NCI-H187 treated with DMSO at 0.1 percent for 48 hours (cell line): ENCODE measurements at places on chromosomes 2 and 18.

- DNase-seq: no peak
Measured at GRCh38 chr2:158131919-158132566, 30.4 kb downstream of the UPP2 start.

GRCh38 chr2:142946941-142947340 is 69.5 kb downstream of the KYNU start:
- no peak for DNase-seq

GRCh38 chr2:144553379-144553778 is 33.5 kb upstream of the ZEB2 start:
- DNase-seq: no peak

DNA sequence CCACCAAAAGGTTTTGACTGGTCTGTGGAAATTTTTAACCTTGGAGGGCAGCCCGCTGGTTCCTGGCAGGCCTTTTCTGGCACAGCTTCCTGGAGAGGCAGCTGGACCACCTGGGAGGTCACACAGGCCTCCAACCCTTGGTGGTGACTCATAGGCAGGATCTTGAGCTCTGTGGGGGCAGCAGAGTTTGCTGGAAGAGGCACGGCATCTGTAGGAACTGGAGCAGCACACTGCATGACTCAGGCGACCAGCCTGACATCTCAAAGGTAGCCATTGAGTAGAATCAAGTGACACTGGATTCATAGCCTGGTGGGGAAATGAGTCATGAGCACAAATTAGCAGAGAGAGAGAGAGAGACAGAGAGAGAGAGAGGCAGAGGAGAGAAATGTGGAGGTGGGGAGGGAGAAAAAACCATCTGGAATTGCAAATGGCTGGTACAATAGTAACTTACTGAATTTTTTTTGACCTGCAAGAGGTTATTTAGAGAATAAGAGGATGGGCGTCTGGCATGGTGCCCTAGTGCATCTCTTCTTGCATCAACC is 57.4 kb downstream of the TRPM8 start:
- no peak for DNase-seq

GRCh38 chr18:8962192-8962779 is 140.2 kb upstream of the NDUFV2 start:
- no peak for DNase-seq

GRCh38 chr2:137420744-137421143 is 543.5 kb upstream of the HNMT start:
- no peak for DNase-seq

GRCh38 chr2:147485210-147485851 is 359.5 kb upstream of the ACVR2A start:
- DNase-seq: no peak

DNA sequence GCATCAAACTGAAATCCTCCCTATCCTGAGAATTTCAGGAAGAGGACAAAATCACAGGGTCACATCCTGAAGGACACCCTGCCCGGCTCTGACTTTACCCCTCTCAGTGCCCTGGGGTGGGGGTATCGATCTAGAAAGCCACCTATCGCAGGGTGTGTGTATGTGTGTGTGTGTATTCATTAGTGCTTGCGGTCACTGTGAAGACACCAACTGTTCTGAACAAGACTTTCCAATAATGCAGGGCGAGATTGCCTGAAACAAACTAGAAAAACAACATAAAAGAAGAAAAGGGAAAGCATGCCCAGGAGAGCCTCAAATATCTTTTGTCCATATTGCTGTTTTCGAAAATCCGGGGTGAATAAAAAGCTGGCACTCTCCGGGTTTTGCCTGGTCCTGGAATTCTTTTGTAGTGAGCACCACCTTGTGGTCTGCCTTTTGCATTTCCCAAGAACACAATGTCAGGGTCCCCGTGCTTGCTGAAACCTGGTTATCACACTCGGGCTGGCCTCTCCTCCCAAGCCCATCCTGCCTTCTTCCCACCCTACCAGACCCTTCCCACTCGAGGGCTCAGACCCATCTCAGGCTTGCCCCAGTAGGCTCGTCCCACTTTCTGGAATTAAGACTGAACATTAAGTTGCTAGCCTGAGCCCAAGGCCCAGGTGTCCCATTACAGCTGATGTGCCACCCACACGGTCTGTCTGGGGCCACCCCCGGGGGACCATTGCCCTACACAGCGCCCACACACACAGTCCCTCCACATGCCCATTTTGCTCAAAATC is 25.0 kb upstream of the COPS8 start:
- peak; percentile 7 for DNase-seq

- DNase-seq: no peak
Measured at GRCh38 chr18:24011123-24011917, 3.2 kb upstream of the TTC39C start.

DNA sequence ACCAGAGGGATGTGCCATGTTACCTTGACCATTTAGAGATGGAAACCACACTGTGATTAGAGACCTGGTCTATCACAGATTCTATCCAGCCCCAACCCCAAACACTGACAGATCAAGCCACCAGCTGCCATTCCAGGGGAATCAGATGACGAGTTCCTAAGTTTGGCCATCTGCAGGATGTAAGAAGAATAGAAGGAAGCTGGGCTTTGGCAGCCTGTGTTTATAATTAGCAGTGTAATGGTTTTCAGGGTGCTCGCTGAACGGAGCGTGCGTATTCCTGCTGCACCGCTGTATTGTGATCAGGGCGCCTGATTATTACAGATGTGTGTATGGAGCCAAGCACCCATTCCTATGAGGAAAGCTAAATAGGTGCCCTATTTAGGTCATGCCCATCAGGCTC is 138.1 kb downstream of the LRRC30 start:
- no peak for DNase-seq

GRCh38 chr2:107729440-107729839 is 97.3 kb upstream of the RGPD4 start:
- DNase-seq: no peak

DNA sequence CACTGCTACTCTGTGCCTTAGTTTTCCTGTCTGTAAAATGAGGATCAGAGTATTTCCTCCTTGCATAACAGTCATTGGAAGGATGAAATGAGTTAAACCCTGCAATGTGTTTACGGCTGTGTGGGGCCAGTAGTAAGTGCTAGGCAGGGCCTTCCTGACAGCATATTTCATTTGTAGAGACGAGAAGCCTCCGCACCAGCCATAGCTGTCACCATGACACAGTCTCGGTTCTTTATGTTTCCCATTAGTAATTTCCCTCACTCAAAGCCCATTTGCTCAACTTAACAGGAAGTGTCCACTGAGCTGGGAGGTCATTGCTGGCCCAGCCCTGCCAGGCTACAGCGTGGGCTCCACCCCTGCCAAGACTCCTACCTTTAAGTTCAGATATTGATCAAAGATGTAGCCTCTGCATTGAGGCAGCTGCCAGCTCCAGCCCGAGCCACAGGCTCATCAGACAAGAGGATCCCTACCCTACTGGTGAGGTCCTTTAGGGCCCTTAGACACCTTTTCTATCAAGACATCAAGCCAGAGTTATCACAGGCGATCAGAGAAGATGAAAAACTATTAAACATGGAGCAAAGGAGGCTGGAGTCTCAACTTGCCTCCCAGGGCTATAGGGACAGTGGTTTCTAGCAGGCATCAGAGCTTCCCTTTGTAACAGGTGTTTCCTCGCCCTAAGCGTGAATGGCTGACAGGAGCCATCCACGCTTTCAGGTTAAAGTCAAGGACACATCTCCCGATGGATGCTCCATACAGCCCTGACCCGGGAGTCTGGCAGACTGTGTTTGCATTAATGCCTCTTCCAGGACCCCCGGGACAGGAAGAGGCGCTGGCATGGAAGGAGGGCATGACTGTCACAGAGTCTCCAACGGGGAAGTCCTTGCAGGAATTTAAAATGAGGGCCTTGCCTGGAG is 251.7 kb downstream of the NDUFA10 start:
- no peak for DNase-seq

DNA sequence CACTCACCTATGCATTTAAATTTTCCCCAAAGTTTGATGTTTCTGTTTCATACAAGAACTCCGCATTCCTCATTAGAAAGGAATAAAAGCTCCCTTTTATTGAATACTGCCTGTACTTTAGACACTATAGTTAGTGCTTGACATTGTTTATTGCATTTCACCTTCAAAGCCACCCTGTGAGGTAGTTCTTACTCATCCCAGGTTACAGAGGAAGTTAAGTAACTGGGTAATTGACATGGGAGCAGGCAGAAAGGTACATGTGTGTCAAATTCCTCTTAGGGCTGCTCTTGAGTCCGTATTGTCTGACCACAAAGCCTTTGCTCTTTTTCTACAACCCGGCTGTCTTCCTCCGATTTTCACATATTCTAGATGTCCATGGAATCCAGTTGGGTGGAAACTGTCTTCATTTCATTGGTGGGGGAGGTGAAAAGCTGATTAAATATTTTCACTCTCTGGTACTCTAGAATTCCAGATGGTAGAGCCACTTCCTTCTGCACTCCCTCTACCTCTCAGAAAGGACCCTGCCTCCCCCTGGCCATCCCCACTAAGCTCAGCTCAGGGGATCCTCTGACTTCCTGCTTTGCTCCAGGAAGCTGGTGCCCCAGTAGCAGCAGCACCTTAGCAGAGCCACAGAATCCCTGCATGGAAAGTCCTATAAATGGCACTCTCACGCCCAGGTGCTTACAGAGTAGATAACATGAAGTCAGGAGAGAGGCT is 319.2 kb downstream of the LRATD1 start:
- no peak for DNase-seq

DNA sequence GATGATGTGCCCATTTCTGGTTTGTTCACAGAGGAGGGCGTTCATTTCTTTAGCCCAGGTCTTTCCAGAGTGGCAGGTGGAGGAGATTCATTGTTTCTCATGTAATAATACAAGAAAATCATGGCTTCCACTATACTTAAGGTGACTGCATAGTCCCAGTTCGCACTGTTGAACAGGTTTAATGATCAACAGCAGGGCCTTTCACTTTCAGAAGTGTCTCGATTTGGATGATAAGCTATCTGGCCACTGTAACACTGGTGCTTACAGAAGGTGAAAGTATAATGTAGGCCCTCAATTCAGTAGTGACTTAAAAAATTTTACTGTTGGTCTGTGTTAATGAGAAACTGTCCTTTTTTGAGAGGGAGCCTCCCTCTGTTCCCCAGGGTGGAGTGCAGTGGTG is 1.4 kb downstream of the RMC1 start:
- DNase-seq: no peak

GRCh38 chr2:208006833-208007232 is 18.5 kb downstream of the PLEKHM3 start:
- no peak for DNase-seq

DNA sequence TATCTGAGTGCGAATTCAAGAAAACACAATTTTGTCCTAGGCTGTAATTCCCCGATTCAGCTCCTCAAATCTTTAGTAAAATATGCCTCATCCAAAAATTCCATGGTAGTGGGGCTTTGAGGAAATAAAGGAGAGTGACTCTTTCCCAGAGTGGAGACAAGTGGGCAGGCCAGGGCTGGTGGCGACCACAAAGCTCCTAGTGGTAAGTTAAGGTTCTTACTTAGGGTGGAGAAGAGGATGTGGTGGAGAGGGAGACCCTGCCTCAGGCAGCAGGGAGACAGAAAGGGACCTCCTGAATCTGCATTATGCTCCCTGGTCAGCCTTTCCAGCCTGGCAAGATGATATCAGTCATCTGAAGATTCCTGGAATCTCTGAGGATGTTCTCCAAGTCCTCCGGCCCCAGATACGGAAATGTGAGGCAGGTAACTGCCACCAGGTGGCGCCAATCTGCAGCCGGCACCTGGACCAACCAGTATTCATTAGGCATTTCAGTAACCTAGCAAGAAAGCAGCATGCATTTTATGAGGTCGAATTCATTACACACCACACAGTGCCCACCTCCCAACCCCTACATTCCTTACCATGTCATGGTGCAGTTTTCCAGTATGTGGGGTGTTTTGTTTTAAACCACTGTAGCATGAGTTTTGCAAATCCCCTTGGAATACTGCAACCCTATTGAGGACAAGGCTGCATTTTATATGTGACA is 106.4 kb downstream of the POLE4 start:
- no peak for DNase-seq

- DNase-seq: no peak
Measured at GRCh38 chr18:78792094-78792493, 187.5 kb upstream of the SALL3 start.

DNA sequence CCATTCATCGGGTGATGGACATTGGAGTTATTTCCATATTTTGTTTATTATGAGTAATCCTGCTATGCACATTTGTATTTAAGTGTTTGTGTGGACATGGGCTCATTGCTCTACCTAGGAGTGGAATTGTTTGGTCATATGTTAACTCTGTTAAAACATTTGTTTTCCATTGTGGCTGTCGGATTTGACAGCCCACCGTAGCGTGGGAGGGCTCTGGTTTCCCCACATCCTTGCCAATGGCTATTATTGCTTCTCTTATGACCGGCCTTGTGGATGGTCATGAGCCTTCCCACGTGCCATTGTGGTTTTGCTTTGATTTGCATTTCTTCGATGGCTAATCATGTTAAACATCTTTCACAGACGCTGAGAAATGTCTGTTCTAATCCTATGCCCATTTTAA is 92.0 kb downstream of the ZNF236 start:
- DNase-seq: no peak

DNA sequence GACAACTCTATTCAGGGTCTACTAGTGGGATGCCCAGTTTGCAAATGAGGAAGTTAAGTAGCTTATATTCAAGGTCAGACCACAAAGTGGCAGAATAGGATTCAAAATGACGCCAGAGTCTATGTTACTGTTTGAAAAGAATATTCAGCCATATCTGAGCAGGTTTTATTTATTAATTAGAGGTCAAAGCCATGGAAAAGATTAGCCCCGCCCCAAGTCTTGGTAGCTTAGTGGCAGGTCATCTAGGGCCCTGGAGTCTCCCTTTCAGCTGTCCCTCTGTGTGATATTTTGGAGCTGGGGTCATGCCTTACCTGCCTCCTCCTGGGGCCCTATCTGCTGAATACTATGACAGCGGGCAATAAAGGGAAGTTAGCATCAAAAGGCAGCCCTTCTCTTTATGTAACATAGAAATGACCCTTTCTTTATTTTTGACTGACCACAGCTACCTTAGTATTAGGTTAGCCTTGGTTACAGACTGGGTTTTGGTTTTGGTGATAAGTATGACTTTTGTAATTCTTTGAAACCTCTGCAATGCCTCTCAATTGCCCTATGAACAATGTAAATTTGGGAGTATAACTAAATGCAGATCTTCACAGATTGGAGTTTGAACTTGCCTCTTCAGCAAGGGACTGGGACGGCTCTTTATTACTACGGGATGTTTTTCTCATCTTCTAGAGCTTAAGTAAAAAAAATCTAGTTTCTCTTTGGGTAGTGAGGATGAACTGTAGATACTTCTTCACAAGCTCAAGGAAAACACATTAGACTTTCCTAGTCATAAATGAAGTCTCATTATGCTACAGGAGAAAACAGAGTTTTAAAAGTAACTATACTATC is 153.0 kb upstream of the ITGA4 start:
- no peak for DNase-seq

DNA sequence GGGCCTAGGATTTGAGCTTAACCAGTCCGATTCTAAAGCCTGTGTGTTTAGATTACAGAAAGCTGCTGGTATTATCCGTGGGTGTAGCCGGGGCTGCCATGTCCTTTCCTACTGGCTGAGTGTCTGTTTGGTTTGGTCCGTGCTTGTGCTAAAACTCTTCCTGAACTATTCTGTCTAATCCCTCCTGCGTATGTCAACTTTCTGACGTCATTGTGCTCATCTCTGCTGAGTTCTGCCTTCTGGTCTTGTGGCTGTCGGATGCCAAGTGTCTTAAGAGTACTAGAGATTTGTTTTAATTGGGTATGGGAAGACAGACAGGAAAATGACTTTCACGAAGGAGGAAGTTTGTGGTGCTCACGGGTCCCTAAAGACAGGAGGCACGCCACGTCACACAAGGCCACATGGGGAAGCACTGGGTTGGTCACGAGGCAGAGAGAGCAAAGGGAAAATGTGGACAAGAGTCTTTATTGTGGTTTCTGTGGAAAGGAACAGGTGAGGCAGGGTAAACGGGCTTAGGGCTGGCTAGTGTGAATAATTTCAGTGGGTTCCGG is 31.8 kb upstream of the NTSR2 start:
- DNase-seq: no peak
